Stimulated activated CD4-positive, alpha-beta T cell treated with anti-CD3 and anti-CD28 coated beads, Interleukin-15, amount 100 ng/mL, for 24 hours (primary cell): ENCODE measurements at places on chromosomes 4 and X.

- no peak for DNase-seq
Measured at GRCh38 chr4:2763511-2763967, 7.4 kb upstream of the TNIP2 start.

DNA sequence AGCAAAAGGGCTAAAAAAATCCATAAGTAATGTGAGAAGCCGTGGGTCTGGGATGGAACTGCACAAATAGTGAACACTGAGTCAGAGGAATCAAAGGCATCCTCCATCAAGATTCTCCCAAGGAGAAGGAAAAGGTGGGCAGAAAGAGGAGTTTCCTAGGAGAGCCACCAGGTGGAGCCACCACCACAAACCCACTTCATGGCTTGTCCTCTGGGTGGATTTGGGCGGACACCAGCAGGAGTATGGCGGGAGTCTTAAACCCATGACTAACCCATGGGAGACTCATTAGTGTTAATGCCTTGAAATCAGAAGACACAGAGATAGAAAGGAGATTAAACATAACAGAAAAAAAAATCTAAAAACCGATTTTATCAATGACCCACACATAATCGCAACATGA lies 147.7 kb downstream of the SH3KBP1 start:
- DNase-seq = peak; percentile 57

- no peak for DNase-seq
Measured at GRCh38 chr4:81465406-81466340, 6.0 kb downstream of the RASGEF1B start.

GRCh38 chr4:1784789-1785591 lies 8.1 kb upstream of the FGFR3 start:
- DNase-seq = no peak

DNA sequence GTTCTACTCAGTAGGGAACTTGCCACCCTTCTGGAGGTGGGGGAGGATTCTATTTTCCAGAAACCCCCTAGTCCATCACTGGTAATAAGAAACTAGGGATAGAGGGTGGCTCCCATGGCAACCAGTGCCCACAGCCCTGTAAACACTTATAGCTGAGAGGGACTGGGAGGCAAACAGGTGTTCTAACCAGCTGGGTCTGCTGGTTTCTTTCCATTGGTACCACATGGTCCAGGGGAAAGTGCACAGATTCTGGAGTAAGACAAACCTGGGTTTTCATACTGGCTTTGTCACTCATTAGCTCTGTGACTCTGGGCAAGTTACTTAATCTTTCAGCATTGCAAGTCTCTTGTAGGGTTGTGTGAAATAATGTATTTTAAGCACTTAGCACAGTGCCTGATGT lies 26.9 kb downstream of the IGSF1 start:
- DNase-seq = no peak

- DNase-seq = peak; percentile 43
Measured at GRCh38 chrX:100413229-100413628, 3.2 kb upstream of the PCDH19 start.

DNA sequence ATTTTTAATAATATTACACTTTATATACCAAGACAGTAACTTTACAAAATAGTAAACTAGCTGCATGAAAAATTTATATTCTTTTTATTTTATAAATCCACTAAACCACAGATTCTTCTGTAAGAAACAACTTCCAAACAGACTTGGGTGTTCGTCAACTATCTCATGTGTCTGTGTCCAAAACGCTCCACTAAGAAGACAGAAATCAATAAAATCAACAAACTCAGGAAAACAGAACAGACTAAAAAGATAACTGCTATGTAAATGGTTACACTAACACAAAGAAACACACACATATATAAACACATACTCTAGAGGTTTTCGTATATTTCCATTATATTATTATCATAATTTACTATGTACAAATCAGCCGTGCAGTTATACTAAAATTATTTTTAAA lies 158.4 kb downstream of the PPP3CA start:
- DNase-seq = no peak
